Testis (tissue), 5 donors: ENCODE measurements at places on chromosomes 12 and 14. TPM values are rescaled to one million over a fixed set of nuclear protein-coding genes. Genes with fewer than 3 reads are reported as not detected.
A peak's percentile ranks its signal among the peaks of the same experiment; 100 is the strongest.

DNA sequence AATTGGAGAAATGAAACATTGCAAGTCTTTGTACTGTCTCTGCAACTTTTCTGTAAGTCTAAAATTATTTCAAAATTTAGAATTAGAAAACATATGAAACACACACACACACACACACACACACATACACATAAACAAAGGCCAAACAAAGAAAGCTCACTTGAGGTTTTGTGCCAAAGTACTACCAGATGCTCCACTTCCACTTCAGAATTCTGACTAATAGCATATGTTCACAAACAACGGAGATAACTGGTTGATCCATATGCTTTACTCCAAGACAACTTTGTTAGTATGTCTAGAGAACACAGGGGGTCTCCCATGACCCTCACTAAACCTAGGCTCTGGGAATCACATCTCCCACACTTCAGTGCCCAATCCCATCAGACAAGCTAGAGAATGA is 133.8 kb upstream of the CLEC14A start:
- H3K4me1 ChIP-seq = no peaks in the 10 kb centered on the region
- H3K4me3 ChIP-seq = no peak overlapping the region
- no peaks in the 10 kb centered on the region for H3K36me3 ChIP-seq
- H3K27me3 ChIP-seq = no peaks in the 10 kb centered on the region
- H3K27ac ChIP-seq = no peak overlapping the region
- DNase-seq = no peak

DNA sequence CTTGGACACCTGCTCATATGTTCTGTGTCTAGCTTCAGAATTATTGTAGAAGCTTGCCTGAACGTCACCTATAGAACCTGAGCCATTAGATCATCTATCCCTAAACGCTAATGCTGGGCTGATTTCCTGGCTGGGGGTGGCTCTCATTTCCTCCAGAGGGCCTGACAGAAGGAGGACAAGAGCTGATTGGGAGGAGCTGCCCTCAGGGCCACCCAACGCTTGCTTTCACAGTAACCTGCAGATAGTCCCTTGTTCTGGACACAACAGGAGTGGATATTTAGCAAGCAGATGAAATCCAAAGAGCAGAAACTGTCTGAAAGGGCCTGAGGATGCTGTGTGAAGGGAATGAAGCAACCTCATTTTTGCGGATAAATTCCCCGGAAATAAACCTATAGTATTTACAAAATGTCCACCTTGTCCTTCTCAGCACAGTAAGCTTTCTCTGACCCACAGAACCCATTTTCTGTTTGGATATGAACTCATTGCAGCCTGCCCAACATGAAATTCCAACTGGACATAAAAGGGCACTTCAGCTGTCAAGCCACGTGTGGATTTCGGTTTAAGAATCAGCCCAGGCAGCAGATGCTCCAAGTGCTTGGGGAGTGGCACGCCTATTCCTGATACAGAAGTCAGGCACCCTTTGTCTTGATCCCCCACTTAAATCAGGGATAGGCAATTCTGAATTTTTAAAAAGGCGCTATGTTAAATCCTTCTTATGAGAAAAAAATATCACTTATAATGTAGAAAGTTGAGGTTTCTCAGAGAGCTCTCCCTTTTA is 32.8 kb upstream of the TUBA1C start:
- H3K4me3 ChIP-seq = no peak overlapping the region
- peaks cover 54% of the 10 kb centered on the region for H3K4me1 ChIP-seq
- H3K27ac ChIP-seq = peak overlapping the region; percentile 97

DNA sequence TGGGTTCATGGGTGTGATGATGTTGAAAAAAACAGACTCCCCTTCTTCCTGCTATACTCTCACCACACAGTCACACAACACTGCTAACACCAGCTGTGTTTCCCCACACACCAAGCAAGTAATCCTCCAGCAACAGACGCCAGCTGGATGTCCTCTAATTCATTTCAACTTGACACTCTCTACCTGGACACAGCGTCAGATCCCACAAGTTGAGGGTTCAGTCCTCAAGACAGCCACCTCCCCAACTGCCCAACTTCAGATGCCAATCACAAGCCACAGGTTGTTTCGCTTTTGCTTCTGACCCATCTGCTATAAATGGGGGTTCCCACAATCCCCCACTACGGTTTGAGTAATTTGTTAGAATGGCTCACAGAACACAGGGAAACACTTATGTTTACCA is 49.3 kb downstream of the TMEM30B start:
- no peak for DNase-seq
- H3K27me3 ChIP-seq = no peaks in the 10 kb centered on the region
- H3K4me3 ChIP-seq = no peak overlapping the region
- no peak overlapping the region for H3K27ac ChIP-seq
- no peaks in the 10 kb centered on the region for H3K36me3 ChIP-seq
- H3K4me1 ChIP-seq = peaks cover 5% of the 10 kb centered on the region

DNA sequence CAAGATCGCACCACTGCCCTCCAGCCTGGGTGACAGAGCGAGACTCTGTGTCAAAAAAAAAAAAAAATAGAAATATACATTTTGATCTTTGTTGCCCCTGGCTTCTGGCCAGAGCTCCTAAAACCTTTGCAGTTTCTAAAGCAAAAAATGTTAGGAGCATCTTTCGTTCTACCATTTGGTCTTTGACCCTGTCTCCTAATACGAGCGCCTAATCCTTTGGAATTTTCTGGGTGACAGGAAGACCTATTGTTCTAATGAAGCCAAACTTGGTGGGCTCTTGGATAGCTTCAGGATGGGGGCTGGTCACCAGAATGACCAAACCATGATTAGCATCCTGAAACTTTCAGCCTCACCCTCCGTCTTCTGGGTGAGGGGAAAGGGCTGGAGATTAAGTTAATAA is 32.3 kb upstream of the CLIP1 start:
- H3K4me1 ChIP-seq = no peaks in the 10 kb centered on the region
- H3K4me3 ChIP-seq = no peak overlapping the region
- no peak overlapping the region for H3K27ac ChIP-seq
- no peaks in the 10 kb centered on the region for H3K27me3 ChIP-seq
- DNase-seq = no peak
- no peaks in the 10 kb centered on the region for H3K36me3 ChIP-seq

Gene TSHR
- polyA plus RNA-seq = 0.88 TPM

Gene RNASE7
- 0.24 TPM for polyA plus RNA-seq
